ENCODE measurements at places on chromosomes 1 and 21.

- DNase-seq = no peak
These were observed 32.5 kb downstream of the VN1R5 start for GRCh38 chr1:247288341-247288740.

DNA sequence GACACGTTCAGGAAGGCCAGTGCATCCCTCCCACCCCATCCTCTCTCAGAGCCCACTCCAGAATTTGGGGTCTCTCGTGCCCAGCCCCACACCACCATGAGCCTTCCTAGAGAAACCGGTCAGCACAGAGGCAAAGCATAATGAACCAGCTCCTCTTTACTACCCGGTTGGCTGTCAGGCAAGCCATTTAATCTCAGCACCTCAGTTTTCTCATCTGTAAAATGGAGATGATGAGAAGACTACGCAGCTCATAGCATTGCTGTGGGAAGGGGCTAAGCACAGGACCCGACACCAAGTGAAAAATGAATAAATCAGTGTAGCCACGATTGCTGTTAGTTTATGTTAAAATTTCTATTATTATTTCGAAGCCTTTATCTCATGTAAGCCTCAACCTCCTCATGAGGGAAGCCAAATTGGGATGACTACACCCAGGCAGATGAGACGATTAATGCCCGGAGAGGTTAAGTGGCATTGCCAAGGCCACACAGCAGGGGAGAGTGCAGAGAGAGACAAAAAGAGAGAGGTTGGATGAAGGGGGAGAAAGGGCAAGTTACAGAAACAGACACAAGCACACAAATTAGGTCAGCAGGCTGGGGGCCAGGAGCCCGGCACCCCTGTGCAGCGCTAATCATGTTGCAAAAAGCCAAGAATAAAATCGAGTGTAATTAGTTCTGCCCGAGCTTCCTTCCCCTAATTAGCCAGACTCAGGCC is 25.7 kb downstream of the SDC3 start:
- no peak for DNase-seq

- DNase-seq = no peak
These were observed 48.6 kb downstream of the PRKACB start for GRCh38 chr1:84192681-84193080.

GRCh38 chr1:59765011-59765730 is 49.6 kb upstream of the HOOK1 start:
- no peak for DNase-seq

DNA sequence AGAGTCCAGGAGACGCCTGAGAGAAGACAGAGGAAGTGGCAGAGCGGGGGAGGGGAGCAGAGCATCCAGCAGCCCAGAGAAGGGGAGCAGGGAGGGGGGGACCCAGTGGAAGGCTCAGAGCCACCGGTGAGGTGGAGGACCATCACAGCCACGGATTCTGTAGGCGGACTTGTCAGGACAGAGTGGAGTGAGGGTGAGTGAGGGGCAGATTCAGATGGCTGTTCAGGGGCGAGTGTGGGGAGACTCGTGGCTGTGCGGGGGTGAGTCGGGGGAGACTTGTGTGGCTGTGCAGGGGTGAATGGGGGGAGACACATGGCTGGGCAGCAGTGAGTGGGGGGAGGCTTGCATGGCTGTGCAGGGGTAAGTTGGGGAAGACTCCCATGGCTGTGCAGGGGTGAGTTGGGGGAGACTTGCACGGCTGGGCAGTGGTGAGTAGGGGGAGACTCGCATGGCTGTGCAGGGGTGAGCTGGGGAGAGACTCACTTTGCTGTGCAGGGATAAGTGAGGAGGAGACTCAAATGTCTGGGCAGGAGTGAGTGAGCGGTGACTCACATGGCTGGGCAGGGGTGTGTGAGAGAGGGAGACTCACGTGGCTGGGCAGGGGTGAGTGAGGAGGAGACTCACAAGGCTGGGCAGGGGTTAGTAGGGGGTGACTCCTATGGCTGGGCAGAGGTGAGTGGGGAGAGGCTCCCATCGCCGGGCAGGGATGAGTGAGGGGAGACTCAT is 56.8 kb upstream of the ABCG1 start:
- DNase-seq = no peak

GRCh38 chr21:25494804-25495203 is 112.5 kb downstream of the MRPL39 start:
- no peak for DNase-seq

GRCh38 chr1:67969446-67969845 is 81.0 kb downstream of the DIRAS3 start:
- DNase-seq = no peak

DNA sequence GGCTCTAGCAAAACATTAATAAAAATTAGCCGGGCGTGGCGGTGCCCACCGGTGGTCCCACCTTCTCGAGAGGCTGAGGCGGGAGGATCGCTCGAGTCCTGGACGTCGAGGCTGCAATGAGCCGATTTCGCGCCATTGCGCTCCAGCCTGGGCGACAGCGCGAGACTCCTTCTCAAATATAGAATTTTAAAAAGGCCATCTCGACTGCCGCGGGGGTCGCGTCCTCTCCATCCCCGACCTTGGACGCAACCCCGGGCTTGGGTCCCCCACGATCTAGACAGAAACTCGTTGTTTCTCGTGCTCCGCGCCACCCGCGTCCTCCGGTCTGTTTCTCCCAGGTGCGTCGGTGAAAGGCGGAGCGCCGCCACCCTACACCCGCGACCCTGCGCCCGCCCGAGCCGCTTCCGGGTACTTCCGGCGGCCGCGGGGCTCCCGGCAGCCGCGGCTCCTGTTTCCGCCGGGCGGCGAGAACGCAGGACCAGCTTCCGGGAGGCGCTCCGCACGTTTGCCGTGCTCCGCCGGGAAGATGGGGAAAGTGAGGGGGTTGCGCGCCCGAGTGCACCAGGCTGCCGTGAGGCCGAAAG is at the start of gene SLX9:
TSS of gene SLX9 (plus strand) at position 498 of the 584 bp plus-strand sequence. CDS start at position 527, 29 bp downstream.
- peak; percentile 75 for DNase-seq

- no peak for DNase-seq
These were observed 26.9 kb upstream of the EYA3 start for GRCh38 chr1:28115267-28115666.

- DNase-seq = no peak
These were observed 33.5 kb upstream of the ITPKB start for GRCh38 chr1:226772446-226773139.

- no peak for DNase-seq
These were observed 14.7 kb upstream of the NPHP4 start for GRCh38 chr1:6006882-6007281.

DNA sequence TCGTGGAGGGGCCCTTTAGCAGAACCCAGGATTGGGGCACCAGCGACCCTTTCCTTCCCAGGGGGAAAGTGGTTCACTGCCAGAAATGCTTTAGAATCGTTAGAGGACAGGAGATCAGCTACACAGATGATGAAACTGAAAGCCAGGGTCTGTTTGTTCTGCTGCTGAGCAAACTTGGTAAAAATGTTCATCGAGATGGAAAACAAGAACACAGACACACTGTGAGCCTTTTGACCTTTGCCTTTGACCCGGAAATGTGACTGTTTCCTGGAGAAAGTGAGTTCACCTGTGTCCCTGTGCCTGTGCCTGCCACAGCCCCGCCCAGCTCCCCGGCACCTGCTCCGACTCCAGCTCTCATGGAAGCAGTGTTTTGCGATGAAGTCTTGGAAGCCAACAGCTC is 234.3 kb downstream of the CAMTA1 start:
- DNase-seq = no peak

DNA sequence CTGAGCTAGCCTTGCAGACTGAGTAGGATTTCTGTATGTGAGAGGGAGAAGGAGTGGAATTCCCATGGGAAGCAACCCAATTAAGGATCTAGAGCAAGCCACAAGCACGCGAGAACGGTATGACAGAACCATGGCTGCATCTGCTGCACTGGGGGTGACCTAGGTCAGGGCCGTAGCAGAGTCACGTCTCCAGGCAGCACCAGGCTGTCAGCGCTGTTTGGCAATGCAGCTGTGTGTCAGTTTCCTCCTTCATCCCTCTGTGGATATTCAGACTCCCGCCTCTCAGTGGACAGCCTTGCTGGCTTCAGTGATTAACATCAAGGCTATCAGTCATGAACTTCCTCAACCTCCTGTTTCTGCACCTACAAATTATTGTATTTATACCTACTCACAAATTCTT is 118.1 kb upstream of the PPP2R5A start:
- DNase-seq = no peak

DNA sequence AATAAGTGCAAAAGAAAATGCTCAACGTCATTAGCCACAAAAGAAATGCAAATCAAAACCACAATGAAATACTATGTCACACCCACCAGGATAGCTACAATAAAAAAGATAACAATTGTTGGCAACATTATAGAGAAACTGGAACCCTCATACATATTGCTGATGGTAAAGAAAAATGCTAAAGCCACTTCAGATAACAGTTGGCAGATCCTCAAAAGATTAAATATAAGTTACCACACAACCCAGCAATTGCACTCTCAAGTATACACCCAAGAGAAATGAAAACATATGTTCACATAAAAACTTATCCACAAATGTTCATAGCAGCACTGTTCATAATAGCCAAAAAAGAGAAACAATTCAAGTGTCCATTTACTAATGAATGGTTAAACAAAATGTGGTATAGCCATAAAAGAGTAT is 20.7 kb downstream of the TRIM33 start:
- DNase-seq = no peak

DNA sequence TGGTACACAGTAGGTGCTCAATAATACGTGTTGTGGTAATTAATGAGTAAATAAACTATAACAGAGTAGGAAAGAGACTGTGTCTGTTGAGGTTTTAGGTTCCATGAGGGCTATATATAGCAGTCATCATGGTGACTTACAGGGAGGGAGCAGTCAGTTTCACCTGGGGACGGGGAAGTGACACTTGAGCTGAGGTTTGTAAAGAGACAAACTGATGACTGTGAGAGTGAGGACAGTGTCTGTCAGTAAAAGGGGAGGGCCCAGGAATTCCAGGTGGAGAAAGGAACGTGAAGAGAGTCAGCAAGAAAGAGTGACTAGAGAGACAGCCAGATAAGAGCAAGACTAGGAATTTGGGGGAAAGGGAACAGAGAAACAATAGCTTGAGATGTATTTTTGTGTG is 30.2 kb downstream of the ABCA4 start:
- no peak for DNase-seq

- no peak for DNase-seq
These were observed 9.1 kb downstream of the NFIA start for GRCh38 chr1:61091455-61091854.

- DNase-seq = no peak
These were observed 60.7 kb upstream of the ATP5PO start for GRCh38 chr21:33976082-33977016.

- DNase-seq = no peak
These were observed 136.6 kb downstream of the LYPLAL1 start for GRCh38 chr1:219310181-219310728.

DNA sequence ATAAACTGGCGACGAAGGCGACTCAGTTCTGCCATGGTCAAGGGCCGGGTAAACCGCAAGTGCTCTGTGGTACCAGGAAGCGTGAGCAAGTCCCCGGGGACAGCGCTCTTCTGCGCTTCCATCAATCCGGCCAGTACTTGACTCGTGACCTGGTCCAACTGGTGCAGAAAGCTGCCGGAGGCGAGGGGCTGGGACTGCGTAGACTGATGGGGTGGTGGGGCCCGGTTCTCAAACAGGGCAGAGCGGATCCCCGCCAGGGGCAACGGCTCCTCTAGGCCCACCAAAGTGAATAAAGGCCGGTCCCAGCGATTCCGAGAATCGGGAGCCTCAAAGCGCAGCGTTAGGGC is 852 bp downstream of the KTI12 start:
- DNase-seq = no peak

- DNase-seq = no peak
These were observed 58.3 kb downstream of the ERG start for GRCh38 chr21:38439957-38440356.

DNA sequence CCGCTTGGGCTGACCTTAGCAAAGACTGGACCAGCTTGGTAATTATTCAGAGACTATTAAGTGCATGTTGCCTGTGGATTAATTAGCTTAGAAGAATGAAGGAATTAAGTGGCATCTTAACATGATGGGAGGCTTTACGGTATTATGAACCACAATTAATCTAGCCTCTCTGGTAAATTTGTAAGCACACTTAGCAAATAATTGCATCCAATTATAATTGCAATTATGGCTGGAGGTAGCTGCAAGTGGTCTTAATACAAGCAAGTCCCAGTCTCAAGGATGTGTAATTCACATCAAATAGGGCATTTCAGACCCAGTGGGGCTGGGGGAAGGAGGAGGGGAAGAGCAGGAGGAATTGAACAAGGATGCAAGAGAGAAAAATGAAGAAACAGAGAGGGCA is 151.6 kb downstream of the CNIH3 start:
- no peak for DNase-seq

- no peak for DNase-seq
These were observed 11.5 kb upstream of the AIM2 start for GRCh38 chr1:159088050-159088449.

- peak; percentile 29 for DNase-seq
These were observed 47.7 kb upstream of the RPL11 start for GRCh38 chr1:23643736-23644554.

Measured in NCI-H2227 treated with DMSO at 0.1 percent for 48 hours (cell line).